Activated naive CD8-positive, alpha-beta T cell treated with anti-CD3 and anti-CD28 coated beads, Interleukin-2, amount 50 U/mL, for 24 hours (primary cell): ENCODE measurements at places on chromosomes 2 and 18.

GRCh38 chr2:217338306-217338916 lies 478.5 kb upstream of the TNP1 start:
- DNase-seq = no peak

DNA sequence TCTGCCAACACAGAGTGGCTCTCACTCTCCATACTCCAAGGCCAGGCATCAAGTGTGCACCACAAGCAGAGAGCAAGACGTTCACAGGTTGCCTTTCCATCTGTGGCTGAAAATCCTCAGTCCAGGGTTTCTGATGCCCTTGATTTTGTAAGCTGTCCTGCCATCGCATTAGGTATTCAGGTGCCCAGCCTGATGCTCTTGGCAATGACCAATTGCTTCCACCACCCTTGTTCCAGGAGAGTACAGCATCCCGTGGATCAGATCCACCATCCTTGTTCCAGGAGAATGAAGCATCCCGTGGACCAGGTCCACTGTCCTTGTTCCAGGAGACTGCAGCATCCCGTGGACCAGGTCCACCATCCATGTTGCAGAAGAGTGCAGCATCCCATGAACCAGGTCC lies 133.4 kb upstream of the GPC1 start:
- DNase-seq = no peak

GRCh38 chr2:233492078-233492477 lies 74.5 kb downstream of the USP40 start:
- DNase-seq = no peak

- DNase-seq = no peak
These were observed 14.0 kb downstream of the PXDN start for GRCh38 chr2:1730015-1730927.

DNA sequence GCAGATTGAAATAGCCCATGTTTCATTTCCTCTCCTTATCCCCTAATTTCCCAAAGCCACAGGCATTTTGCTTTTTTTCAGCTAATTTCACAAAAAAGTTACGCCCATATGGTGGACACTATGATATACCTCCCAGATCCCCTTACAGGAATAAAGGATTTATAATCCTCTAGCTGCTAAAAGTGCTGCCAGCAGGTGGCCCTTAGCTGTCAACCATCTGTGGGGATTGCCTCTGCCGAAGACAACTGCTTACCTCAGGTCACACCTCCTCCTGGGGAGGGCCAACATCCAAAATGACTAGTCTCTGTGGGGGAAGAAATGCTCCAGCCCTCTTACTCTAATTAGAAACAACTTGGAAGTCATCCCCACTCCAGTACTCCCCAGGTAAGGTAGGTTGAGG lies 61.0 kb upstream of the EPB41L3 start:
- no peak for DNase-seq

- DNase-seq = no peak
These were observed 253.3 kb upstream of the OSR1 start for GRCh38 chr2:19611491-19612332.

DNA sequence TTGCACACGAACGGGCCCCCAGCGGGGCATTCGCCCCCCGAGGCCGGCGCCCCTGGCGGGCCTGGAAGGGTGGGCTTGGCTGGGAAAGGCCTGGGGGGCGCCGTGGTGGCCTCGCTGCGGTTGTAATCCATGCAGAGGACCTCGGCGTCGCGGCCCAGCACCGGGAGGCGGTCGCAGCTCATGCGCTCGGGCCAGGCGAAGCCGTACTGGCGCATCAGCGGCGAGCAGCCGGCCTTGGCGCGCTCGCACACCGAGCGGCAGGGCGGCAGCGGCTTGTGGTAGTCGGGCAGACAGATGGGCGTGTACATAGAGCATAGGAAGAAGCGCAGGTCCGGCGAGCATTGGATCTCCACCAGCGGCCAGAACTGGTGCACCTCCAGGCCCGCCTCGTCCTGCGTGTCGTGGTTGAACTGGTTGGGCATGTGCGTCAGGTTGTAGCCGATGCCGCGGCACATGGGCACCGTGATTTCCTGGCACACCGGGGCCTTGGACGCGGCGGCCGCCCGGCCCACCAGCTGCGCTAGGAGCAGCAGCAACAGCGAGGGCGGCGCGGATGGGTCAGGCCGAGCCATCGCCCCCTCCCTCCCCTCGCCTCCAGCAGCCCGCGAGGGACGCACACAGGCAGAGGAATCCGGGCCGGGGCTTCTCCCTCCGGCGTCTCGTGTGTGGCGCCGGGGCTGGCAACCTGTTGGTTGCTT lies 1.4 kb downstream of the FZD5 start:
- DNase-seq = peak; percentile 31
